SHP77 (cell line): ENCODE measurements at places on chromosomes 16 and 17.

- DNase-seq, result no peak
Measured at GRCh38 chr16:85470873-85471272, 142.2 kb upstream of the GSE1 start.

DNA sequence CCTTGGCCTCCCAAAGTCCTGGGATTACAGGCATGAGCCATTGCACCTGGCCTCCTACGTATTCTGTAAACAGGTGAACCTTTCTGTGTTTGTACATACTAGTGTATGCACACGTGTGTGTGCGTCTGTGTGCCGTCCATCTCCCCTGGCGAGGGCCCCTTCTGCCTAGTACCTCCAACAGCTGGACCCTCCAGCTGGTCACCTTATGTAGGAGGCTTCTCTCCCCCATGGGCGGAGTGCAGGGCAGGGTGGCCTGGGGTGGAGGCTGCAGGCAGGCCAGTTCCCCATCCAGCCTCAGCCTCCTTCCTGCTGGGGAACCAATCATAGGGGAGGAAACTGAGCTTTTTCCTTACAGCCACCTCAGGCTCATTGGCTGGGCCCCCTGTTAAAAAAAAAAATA is 24.4 kb upstream of the DOC2B start:
- no peak for DNase-seq

- DNase-seq, result no peak
Measured at GRCh38 chr16:69644790-69645189, 79.0 kb downstream of the NFAT5 start.

DNA sequence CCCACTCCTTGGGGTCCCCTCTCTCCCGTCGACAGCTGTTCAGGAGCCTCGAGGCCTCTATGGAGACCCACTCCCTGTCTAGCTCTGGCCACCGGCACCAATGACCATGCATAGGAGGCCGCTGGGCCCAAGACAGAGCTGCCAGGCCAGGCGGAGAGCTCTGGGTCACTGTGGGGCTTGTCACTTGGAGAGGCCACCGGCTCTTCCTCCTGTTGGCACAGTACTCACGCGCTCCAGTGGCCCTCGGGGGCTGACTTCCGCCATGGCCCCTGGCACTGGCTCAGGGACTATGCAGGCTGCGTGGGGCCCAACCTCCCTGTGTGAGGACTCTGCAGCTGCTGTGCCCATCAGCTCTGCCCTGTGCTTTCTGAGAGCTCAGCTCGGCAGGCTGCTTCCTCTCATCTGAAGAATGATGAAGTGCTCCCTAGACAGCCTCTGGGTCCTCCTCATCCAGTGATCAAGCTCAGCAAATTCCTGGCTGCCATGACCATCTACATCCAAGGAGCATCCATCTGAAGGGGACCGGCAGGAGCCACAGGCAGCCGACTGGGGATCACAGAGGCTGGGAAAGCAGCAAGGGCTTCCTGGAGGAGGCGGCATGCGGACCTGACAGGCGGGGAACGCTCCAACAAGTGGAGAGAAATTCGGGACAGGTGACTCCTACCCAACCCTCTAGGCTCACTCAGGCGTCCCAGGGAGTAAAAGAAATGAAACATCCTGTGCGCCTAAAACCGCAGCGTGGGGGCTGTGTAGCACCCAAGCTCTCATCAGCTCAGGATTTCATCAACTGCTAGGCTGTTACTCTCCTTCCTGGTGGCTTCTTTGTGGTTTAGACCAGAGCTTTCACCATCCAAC is 16.8 kb downstream of the GALNS start:
- DNase-seq, result no peak

DNA sequence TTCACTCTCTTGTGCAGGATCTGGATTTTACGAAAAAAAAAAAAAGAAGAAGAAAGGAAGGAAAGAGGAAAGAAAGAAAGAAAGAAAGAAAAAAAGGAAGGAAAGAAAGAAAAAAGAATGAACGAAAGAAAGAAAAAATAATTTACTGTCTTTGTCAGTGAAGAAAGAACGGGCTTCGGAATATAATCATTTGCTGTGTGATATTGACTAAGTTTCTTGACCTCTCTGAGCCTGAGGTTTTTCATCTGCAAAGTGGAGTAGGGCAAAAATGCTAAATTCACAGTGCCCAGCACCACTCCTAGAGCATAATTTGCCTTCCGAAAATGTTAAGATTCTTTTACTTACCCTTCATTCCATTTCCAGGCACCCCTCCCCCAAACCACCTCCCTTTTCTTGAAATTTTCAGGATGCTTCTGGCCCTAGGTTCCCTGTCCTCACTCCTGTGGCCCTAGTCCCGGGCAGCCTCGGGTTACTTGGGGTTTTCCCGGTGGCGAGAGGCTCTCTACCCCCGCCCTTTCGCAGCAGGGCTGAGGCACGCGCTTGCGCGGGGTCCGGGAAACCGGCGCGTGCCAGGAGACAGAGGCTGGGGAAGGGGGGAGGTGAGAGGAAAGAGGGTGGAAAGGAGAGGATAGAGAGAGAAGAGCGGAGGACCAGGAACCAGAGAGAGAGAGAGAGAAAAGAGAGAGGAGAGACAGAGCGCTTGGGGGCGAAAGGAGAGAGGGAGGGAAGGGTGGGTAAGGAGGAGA is at the start of gene CNTNAP1:
Gene CNTNAP1 (plus strand): TSS at position 556 of the 746 bp plus-strand sequence. CDS start 299 bp downstream, outside the sequence.
- peak; percentile 67 for DNase-seq

GRCh38 chr16:85010931-85011845 is at the start of gene ZDHHC7:
Gene ZDHHC7 (minus strand): TSS chr16:85011535. CDS start chr16:84990618, 20,917 bp downstream.
- peak; percentile 82 for DNase-seq

DNA sequence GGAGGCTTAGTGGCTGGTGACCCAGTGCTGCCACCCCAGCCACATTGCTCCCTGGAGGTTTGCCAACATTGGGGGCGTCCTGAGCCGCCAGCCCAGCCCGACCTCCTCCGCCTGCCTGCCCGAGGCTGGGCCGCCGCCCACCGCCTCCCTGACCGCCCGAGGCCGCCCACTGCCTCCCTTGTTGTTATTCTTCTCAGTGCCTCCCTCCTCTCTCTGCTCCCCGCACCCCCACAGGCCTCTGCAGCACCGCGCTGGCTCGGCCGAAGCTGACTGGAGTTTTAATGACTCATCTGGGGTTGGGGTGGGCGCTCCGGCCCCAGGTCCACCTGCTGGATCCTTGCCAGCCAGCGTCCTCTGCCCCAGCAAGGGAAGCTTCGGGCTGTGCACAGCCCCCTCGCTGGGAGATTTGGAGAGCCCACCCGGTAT is 102.5 kb downstream of the RBFOX3 start:
- DNase-seq, result no peak

GRCh38 chr16:16774389-16774788 is 395.4 kb downstream of the NPIPA7 start:
- DNase-seq, result no peak

- no peak for DNase-seq
Measured at GRCh38 chr17:50943575-50943933, 77.4 kb upstream of the TOB1 start.

- no peak for DNase-seq
Measured at GRCh38 chr16:89048090-89048725, 45.4 kb upstream of the ACSF3 start.

DNA sequence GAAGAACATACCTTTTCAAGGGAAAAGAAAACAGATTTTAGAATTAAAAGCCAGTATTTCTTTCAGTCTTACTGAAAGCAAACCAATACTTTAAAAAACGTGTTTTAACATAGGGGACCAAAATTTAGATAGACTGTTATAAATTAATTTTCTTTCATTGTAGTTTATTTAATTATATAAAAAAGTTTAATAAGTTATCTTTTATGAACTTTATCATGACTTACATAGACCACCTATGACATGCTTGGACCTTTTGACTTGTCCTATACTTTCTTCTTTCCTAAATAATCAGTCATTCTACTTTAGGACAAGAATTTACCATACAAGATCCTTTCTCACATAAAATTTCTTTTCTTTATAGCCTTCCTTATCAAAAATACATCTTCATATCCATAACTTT is 102.0 kb upstream of the HAS3 start:
- no peak for DNase-seq

DNA sequence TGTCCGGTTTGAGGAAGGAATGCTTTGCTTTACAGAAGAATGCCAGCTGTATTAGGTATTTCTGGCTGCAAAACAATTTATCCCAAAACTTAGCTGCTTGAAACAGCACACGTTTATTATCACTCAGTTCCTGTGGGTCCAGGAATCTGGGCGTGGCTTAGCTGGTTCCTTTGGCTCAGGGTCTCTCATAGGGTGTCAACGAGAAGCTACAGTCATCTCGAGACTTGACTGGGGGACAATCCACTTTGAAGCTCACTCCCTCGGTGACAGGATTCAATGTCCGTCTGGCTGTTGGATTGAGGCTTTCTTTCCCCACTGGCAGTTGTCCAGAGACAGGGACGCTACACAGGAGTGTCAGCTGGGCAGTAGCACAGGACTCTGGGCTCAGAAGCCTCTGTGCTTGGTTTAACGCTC is 9.6 kb upstream of the RHBDF2 start:
- no peak for DNase-seq

DNA sequence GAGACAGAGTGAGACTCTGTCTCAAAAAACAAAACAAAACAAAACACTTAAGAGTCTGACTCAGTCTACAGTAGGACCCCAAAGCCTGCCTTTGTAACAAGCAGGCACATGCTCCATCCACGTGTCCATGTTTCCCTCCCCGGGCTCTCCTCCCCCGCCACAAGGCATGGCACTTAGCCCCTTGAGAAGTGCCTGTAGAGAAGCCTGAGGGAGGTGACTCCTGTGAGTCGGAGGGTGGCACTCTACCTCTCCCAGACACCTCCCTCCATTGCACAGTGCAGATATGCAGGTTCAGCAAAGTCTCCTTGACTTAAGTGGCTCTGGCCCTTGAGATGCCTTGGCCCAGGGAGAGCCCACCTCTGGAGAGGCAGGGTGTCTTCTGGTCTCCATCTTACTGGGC is 6.8 kb downstream of the FHOD1 start:
- no peak for DNase-seq

DNA sequence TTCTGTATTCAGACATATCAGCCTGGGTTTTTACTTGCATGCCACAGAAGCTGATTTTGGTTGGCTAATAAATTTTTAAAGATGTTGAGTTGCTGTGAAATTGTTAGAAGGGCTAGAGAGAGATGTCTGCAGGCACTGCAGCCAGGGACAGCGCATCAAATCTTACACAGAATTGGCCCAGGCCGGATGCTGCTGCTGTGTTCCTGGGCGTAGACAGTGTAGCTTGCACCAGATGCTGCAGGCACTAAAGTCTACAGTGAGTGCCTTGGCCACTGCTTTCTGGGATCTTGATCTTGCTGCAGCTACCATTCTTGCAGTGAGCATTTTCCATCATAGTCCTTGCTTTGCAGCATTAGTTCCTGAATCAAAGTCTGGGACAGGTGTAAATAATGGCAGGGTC is 169.9 kb downstream of the SPECC1 start:
- no peak for DNase-seq

- DNase-seq, result no peak
Measured at GRCh38 chr16:20910781-20911321, 10.3 kb downstream of the LYRM1 start.

DNA sequence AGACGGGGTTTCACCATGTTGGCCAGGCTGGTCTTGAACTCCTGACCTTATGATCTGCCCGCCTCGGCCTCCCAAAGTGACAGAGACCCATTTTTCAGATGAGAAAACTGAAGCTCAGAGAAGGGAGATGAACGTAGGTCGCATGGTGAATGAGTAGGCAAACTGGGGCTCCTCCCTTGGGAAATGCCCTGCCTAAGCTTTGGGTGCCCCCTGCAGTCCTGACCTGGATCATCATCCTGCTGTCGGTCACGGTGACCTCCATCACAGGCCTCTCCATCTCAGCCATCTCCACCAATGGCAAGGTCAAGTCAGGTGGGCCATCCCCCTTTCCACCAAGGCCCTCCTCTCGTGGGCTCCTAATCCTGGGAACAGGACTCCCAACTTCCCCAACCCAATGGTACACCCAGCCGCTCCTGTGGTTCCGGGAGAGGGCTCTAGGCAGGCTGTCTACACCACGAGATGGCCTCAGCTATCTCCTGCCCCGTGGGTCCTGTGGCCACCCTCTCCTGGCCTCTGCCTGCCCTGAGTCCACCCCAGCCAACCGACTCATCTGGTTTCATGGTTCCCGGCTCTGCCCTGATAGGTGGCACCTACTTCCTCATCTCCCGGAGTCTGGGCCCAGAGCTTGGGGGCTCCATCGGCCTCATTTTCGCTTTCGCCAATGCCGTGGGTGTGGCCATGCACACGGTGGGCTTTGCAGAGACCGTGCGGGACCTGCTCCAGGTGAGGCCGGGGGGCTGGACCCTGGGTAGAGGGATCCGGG is 4.7 kb downstream of the SLC12A3 start:
- DNase-seq, result no peak

DNA sequence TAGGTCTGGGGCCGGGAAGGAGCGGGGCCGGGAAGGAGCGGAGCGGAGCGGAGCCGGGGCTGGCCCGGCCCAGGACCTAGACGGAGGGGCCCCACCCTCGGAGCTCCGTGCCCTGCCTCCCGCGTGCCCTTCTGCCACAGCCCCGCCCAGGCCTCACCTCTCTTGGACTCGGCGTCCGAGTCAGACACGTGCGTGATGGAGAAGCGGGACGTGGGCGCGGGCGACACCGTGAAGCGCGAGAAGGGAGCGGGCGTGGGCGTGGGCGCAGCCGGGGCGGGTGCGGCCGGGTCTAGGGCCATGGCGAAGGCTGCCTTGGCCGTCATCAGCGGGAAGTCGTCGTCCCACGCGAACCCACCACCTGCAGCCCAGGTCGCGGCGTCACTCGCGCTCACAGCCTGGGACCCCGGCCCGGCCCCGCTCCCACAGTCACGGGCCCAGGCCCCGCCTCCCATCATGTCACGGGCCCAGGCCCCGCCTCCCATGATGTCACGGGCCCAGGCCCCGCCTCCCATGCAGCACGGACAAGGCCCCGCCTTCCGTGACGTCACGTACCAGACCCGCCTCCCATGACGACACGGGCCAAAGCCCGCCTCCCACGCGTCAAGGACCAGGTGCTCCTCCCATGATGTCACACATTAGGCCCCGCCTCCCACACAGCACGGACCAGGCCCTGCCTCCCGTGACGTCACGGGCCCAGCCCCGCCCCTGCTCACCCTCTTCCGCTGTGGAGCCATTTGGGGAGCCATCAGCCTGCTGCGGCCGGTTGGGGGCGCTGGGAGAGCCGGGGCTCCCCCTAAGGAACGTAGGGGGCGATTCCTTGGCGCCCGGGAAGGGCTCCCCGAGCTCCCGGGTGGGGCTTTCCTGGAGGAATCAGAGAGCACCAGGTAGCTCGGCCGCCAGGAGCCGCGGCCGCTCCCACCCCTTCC is 45.8 kb upstream of the PVALEF start:
- DNase-seq, result peak; percentile 98

GRCh38 chr17:80025796-80026195 is 9.9 kb downstream of the TBC1D16 start:
- DNase-seq, result no peak
